ENCODE measurements at places on chromosomes 4 and X.

- no peak for DNase-seq
Observed at GRCh38 chrX:19968276-19968675, 22.6 kb downstream of the BCLAF3 start.

- DNase-seq, result no peak
Observed at GRCh38 chrX:55312655-55313054, 47.9 kb upstream of the PAGE3 start.

GRCh38 chrX:150409486-150409885 is 46.4 kb downstream of the MAMLD1 start:
- DNase-seq, result no peak

GRCh38 chrX:130071611-130072344 is 38.5 kb downstream of the ELF4 start:
- DNase-seq, result no peak

DNA sequence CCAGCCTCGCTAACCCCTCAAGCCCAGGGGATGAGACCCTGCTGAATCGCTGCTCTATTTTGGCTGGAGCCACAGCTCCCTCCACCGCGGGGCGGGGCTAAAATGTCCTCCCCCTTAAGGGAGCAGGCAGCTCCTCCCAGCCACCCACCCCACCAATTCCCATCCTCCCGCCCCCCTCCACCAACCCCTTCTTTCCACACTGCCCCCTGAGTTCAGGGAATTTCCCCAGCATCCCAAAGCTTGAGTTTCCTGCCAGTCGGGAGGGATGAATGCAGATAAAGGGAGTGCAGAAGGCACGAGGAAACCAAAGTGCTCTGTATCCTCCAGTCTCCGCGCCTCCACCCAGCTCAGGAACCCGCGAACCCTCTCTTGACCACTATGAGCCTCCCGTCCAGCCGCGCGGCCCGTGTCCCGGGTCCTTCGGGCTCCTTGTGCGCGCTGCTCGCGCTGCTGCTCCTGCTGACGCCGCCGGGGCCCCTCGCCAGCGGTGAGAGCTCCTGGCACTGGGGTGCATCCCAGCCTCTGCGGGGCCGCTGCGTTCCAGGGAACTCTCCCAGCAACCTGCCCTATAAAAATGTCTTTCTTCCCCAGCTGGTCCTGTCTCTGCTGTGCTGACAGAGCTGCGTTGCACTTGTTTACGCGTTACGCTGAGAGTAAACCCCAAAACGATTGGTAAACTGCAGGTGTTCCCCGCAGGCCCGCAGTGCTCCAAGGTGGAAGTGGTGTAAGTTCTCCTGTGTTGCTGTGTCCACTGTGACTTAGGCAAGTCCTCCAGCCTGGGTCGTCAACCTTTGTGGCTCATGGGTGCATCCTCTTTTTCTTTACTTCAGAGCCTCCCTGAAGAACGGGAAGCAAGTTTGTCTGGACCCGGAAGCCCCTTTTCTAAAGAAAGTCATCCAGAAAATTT is at the start of gene CXCL6:
CXCL6 (plus strand) TSS at position 306 of the 907 bp plus-strand sequence; CDS start at position 379, 73 bp downstream.
- DNase-seq, result peak; percentile 18

- no peak for DNase-seq
Observed at GRCh38 chr4:56654238-56654632, 26.9 kb downstream of the HOPX start.

DNA sequence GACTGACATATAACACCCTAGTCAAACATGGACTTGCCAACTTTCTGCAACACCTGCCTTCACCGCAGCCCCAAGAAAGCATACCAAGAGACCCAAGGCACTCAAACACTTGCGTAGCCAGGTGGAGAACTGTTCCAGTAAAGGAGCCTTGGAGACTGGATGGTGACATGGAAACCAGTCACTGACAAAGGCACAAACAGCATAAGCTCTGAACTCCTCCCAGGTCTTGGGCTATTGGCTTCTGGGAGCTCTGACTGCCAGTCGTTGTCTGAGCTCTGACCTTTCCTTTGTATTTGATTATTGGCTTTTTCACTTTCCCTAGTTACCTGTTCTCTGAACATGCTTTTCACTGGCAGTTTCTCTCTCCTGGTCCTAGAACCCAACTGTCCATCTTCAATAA is 38.3 kb downstream of the ARAP2 start:
- DNase-seq, result no peak

DNA sequence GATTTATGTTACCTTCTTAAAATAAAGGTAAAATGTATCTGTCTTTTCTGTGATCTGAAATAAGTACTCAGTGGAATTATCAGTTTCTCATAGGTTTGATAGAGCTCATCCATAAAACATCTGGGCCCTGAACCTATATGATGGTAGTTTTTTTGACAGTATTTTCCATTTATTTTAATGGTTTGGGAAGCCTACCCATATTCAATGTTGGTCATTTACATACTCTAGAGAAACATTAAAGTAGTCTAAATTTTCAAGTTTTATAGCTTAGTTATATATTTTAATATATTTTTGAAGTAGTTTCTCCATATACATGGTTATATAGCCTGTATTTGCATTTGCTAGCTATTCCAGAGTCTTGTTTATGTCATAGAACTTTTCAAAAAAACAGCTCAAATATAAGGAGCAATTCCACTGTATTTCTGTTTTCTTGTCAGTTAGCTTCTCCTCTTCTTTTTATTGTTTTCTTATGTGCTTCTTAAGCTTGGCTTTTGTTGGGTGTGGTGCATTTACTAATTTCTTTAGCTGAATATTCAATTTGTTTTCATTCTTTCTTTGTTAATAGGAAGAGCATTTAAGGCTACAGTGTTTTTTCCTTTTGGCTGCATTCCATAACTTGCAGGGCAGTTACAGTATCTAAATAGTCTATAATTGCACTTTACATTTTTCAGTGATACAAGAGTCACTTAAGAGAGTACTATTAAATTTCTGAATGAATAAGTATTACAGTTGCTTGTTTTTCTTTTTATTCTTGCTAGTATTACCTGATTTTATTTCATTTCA is 181.4 kb downstream of the DKK2 start:
- DNase-seq, result no peak

GRCh38 chr4:35216636-35217035 is 1027.7 kb downstream of the ARAP2 start:
- no peak for DNase-seq

GRCh38 chr4:98327694-98328093 is 66.5 kb downstream of the RAP1GDS1 start:
- no peak for DNase-seq

DNA sequence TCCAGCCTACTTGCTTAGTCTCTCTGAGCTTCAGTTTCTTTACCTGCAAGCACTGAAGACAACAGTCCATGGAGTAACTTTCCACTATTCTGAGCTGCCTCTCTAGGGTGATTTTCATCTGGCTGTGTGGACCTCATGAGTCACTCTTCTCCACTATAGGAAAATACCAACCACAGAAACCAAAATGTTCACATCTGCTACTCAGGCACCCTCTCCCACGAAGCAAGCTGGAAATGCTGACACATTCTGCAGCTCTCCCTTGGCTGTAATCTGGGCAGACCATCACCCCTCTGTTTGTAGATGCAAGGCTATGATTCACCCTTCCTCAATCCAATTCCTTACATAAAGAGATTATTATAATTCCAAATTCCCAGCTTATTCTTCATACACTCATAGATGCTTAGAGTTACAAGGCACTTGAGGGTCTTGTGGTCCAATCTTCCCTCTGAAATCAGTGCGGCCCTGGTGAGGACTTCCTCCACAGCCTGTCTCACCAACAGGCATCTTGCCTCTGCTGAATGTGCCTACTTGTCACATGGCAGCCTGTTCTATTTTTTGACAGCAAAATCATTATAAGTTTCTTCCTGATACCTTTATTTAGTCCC is 97.0 kb upstream of the LNX1 start:
- no peak for DNase-seq

DNA sequence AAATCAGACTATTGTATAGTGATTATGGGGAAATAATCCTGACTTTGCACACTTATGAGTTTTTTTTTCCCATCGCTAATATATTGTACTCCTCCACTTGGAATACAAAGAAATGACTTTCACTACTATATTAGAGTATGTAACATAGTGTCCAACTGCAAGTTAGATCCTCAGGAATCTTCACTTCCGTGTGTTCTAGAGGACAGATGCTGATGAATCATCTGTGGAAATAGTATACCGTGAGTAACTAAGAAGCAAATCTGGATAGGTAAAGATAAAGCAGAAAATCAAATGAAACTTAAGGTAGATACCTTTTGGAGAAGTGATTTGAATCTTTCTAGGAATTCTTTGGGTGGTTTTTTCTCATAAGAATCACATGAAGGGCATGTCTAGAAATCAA is 8.3 kb downstream of the IL21 start:
- DNase-seq, result no peak

DNA sequence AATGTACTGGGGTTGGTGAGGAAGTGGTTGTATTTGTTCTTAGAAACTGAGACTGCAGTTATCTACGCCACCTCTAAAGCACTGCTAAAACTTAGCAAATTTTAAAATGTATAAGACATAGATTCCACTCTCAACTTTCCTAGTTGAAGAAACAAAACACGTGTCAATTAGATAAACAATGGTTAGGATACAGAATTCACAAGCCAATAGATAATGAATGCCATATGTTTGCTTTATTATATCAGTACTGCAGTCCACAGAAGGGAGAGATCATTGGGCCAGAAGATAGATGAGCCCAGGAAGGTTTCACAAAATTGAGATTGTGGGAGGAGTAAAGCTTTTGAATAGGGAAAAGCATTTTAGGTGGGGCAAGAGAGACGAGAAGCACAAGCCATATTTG is 14.3 kb downstream of the TMEM33 start:
- DNase-seq, result no peak

- no peak for DNase-seq
Observed at GRCh38 chr4:78990938-78991810, 51.9 kb upstream of the PAQR3 start.

- peak; percentile 79 for DNase-seq
Observed at GRCh38 chr4:139853309-139853708, 187.7 kb downstream of the MGST2 start.

DNA sequence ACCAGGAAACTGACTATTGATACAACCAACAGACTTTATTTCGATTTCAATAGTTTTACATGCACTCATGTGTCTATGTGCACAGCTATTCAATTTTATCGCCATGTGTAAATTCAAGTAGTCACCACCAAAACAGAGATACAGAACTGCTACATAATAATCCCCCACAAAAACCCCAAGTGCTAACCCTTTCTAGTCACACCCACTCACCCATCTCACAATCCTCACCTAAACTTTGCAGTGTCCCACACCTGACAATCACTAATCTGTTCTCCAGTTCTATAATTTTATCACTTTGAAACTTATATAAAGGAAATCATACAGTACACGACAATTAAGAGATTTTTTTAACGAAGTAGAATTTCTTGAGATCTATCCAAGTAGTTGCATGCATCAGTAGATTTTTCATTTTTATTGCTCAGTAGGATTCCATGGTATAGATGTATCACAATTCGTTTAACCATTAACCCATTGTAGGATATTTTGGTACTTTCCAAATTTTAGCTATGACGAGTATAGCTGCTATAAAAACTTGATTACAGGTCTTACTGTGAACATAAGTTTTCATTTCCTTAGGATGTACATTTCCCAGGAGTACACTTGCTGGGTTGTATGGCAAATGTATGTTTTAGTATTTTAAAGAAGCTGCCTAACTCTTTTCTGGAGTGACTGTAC is 85.9 kb downstream of the CASK start:
- no peak for DNase-seq

Measured in ELF-1 (cell line).